SJCRH30 (cell line): ENCODE measurements at places on chromosomes 4 and X.

DNA sequence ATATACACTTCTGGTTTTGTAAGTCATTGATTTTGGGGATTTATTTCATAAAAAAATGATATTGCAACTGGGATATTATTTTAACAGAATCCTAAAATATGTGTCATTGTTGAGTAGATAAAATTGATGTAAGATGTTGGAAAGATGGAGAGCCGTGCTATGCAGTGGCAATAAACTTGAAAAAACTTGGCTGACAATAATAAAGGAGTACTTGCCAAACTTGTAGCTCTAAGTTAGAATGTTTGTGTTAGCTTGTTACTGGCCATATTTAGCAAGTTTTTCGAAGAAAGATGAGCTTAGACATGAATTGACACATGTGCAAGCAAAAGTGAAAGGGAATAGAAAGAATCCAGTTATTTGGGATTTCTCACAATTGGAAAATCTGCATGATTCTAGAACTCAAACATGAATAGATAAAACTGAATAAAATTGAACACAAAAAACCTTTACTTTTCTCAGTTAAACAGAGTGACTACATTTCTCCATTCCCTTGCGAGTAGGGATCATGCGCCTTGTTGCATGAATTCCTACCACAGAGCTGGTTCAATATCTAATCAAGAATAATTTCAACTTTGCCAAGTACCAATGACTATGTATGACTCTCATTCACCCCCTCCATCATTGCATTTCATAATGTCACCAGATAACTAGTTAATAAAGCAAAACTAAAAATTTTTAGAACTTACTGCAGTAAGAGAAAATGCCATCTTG is 327.8 kb downstream of the CAMK2D start:
- DNase-seq: no peak

GRCh38 chr4:3762753-3763549 is 3.2 kb upstream of the ADRA2C start:
- DNase-seq: no peak

DNA sequence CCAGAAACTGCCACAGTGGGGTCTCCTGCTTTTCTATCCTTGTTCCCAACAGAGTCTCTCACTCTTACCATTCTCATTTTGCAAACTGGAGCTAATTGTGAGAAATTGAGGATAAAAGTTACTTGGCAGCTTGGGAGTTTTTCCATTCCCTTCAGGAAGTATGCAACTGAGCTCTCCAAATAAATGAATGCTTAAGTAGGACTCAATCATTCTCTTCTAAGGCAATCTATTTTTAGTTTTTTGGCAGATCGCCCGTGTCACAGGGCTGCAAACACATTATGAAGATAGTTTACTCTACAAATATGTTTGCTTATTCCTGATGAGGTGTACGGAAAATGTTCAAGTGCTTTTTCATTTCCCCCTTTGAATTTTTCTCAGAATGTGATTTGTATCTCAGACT is 5.3 kb downstream of the ASB11 start:
- peak; percentile 33 for DNase-seq

GRCh38 chr4:48445704-48446103 is 37.4 kb upstream of the SLC10A4 start:
- peak; percentile 29 for DNase-seq

DNA sequence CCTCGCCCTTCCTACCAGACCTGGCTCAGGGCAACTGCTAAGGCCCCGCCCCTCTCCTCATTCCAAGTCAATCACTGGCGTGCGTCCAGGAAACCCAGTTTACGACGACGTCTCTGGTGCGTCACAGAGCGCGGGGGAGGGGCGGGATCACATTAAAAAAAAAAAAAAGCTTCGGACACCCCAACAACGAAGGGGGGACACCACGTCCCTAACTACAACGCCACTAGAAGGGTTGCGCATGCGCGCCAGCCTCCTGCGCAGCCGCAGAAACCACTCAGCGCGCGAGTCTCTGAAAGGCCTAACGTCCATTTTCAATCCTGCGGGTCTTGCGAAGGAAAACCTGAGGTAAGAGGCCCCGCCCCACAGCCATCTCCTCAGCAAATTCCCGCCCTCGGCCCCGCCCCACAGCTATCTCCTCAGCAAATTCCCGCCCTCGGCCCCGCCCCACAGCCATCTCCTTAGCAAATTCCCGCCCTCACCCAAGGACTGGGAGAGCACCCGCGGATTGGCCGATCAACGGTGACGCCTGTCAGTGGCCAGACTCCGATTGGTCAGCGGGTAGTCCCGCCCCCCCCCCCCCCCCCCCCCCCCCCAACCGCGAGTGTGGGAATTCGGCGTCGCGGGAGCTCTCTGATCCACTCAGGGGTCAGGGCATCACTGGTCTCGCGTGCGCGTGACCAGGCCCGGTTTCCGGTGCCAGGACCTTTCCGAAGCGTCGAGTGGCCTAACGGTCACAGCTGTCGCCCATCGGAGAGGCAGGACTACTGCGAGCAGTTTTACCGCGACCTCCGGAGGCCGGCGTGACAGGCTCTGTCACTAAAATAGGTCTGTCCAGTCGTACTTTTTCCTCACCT is at the start of gene SCML1:
Gene SCML1, plus strand, starts transcription at position 638 of the 854 bp plus-strand sequence. CDS start 6,694 bp downstream, outside the sequence.
- peak; percentile 98 for DNase-seq

DNA sequence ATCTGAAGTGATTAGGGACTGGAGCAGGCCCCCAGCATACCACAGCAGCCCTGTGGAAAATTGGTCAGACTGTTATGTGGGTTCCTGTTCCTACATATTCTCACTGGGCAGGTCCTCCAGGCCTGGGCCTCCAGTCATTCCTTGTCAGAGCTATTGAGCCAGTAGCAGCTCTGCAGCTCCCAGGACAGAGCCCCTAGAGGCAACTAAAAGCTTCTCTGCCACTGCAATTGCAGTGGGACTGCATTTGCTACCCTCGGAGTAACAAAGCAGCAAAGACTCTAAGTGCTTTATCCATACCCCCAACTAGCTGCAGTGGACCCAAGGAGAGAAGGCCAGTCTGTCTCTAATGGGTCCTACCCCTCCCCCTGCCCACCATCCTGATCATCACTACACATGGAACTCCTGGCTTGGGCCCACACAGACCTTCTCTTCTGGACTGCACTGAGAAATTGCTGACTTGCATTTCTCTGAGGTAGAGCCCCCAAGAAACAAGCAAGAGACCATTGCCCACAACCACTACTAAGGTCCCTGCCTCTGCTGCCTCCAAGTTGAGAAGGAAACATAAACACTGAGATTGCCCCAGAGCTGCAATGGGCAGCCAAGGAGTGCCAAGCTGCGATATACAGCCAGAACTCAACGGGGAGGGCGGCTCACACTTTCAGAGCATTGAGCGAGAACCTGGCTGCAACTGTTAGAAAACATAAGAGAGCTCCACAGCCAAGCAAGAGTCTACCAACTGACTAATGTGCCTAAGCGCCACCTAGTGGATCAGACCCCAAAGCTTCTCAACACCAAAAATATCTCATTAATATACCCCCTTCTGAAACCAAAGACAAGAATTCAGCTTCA is 738.7 kb upstream of the NDST4 start:
- DNase-seq: peak; percentile 67

DNA sequence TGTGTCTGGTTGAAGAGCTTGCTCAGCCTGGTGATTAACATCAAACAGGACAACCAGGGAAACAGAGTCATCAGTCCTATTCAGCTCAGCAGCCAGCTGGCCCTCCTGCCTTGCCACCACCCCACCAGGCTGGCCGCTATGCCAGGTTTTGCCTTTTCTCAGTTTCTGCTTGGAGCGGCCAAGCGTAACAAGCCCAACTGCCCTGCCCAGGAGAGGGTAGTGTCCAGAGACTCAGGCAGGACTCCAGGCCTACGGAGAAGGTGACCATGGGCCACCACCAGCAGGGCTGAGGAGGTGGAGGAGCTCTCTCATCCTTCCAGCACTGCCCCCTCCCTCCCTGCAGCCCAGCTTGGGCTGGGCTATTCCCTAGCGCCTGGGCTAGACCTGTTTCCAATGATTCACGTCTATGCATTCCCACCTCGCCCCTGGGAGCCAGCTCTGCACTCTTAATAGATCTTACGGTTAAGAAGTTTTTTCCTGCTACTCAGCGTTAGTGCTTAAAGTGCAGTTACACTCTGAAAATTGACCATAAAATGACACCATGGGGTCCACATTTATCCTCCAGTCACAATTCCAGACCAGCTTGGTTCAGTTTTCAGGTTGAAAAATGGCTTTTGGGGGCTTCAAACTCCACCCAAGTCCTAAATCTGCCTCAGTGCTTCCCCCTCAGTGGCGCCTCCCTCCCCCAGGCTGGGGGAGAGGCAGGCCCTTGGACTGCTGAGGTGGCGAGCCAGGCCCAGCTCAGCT is 124.0 kb upstream of the PJA1 start:
- DNase-seq: no peak

DNA sequence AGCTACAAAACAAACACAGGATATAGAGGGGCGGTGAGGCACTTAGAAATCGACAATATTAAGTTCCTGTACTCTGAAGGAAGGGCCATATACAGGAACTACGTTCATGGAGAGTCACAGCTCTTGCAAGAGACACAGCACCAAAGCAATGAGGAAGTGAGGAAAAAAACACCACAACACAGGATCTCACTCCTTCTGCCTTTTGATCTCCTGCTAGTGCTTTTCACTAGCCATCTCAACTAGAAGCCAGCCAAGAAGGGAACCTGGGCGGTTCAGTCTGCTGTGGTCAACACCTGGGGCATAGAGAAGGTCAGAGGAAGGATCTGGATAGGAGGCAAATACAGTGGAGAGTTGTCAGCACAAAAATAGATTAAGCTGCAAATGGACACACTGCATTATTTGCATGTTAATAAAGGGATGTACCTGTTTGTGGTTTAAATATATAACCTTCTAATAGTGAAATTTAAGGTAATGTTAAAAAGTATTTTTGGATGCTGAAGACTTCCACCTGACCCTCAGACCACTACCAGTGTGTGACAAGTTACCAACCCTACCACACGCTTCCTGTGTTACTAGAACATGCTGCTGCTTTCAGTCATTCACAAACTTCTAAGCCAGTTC is 104.6 kb downstream of the DTHD1 start:
- DNase-seq: no peak

DNA sequence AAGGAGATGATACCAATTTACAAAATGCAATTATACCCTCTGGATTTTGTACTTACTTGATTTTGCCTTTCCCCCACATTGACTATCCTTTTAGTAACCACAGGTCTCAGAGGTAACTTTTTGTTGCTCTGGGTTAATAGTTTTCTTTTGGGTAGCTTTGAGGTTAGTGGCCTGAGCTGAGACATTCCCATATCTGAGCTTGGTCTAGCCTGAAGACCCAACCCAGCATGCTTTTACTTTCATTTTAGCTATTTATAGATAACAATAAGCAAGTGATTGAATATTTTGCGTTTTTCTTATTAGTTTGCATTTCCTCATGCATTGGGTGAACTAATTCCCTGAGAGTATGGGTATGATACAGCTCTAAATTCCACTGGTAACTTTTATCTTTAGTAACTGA is 11.8 kb downstream of the HTN1 start:
- DNase-seq: no peak

DNA sequence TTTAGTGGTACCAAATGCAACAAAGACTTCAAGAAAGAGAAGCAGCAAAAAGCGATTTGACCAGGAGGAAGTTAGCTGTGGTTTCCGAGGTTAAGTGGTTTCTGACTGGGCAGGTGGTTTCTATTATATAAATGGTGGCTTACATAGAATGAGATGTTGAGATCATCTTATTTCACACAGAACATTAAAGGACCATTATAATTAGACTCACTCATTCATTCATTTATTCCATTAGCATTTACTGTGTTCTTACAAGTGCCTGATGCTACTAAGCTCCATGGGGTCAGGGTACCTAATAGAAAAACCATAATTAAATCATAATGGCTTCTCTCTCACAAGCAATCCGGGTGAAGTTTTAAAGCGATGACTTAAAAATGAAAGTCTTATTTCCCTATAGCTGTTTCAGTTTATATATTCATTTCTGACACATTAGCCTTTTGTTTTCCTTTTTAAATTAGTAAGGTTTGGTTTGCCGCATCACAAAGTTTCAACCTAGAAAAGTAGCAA is 10.6 kb downstream of the TSPAN6 start:
- peak; percentile 36 for DNase-seq

GRCh38 chrX:88863726-88864125 is 116.7 kb downstream of the CPXCR1 start:
- no peak for DNase-seq

DNA sequence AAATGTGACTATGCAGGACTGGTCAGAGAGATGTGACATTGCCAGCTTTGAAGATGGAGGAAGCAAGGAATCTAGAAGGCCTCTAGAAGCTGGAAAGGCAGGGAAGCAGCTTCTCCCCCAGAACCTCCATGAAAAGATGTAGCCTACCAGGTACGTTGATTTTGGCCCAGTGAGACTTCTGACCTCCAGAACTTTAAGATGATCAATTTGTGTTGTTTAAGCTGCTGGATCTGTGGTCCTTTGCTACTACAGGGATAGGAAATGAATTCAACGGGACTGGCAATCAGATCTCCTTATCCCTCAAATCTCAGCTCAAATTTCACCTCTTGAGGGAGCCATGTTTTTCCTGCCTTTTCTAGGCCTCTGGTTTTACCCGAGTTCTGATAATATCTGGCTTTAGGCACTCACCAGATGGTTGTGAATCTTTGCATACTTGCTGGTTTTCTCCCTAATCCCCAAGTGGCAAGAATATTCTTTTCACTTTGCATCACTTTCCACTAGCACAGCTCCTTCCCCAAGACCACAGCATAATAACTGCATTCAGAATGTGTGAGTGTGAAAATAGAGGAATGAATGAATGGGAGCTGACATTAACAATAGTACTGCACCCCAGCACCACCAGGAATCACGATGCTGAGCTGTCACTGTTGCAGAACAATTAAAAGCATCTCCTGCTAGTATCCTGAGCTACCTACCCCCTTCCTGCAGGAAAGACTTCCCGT is 25.5 kb upstream of the TMSB4X start:
- peak; percentile 40 for DNase-seq

GRCh38 chr4:102165584-102165983 is 179.7 kb downstream of the SLC39A8 start:
- no peak for DNase-seq

GRCh38 chr4:70703619-70704214 is 15.4 kb downstream of the UTP3 start:
- DNase-seq: no peak

- no peak for DNase-seq
These were observed 85.7 kb upstream of the TENT5D start for GRCh38 chrX:80334583-80334982.

DNA sequence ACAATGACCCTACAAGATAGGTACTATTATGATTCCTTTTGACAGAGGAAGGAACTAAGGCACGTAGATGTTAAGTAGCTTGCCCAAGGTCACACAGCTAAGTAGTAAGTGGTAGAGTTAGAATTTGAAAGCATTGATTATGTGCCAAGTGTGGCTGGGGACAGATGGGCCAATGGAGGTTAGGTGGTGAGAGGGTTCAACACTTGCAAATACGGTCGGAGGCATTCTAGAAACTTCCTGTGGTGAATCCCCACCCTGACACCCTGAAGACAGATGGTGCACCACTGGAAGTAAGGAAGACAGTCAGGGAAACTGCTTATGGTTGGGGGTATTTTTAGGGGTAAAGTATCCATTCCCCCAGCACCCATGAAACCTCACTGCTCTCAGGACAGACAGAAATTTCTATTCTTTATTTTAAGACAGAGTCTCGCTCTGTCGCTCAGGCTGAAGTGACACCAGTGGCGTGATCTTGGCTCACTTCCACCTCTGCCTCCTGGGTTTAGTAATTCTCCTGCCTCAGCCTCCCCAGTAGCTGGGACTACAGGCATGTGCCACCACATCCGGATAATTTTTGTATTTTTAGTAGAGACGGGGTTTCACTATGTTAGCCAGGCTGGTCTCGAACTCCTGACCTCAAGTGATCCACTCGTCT is 142.5 kb downstream of the RASL11B start:
- DNase-seq: no peak
